ENCODE measurements at places on chromosomes 11 and 22.

GRCh38 chr11:61921446-61921845 lies 4.1 kb upstream of the RAB3IL1 start:
- DNase-seq, result no peak

GRCh38 chr22:28883657-28883916 lies 215 bp downstream of the ZNRF3 start:
- no peak for DNase-seq

DNA sequence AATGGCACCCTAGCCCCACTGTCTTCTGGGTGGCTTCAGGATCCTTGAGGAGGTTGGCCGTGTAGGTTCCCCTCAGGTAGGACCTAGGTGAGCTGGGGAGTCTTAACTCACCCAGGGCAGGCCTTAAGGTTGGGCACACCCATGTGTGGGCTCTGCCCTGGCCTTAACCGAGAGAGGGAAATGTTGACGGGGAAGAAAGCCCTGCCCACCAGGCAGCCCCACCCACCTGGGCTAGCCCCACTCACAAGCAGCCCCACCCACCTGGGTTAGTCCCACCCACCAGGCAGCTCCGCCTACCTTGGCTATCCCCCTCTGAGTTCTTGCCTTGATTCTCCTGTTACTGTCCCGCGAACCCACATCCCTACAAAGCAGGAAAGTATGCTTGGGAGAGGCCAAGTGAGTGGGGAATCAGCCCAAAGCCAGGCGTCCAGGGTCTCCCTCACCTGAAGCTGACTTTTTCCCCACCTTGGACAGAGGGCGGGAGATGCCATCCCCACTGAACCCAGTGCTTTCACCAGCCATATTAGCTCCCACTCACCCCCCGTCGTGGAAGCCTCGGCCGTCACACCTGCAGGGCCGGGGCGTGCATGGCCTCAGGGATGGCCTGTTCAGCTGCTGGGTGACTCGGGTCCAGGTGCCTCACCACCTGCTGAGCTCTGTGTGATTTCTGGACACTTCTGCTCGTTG lies at the start of gene MYEOV:
Gene MYEOV (plus strand): TSS at position 337 of the 687 bp plus-strand sequence. CDS start 1,200 bp downstream, outside the sequence.
- no peak for DNase-seq

GRCh38 chr22:33882991-33883390 lies 37.3 kb downstream of the LARGE1 start:
- no peak for DNase-seq

GRCh38 chr22:26957897-26958296 lies 300.5 kb downstream of the MIAT start:
- DNase-seq, result no peak

DNA sequence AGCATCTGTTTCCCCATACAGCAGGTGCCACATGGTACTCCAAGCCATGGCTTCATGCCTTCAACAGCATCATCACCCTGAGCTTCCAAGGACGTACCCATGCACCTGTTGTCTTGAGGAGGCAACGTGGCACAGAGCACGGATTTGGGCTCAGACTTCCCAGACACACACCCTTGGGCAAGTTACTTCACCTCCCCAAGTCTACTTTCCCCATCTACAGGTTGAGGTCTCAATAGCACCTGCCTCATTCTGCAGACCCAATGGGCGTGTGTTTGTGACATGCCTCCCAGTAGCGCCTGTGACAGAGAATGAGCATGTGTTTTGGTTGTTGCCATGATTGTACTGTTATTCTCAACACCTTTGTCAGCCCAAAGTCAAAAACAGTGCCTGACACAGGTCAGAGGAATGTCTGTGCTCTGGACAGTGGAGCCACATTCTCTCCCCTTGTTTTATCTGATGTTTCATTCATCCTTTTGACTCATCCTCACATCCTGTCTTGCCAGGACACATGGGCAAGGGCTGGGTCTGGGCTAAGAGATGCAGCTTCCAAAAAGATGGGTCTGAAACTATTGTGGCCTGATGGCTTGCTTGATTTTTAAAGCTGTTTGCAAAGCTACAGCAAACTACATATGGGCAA lies 53.4 kb upstream of the CCND1 start:
- no peak for DNase-seq

DNA sequence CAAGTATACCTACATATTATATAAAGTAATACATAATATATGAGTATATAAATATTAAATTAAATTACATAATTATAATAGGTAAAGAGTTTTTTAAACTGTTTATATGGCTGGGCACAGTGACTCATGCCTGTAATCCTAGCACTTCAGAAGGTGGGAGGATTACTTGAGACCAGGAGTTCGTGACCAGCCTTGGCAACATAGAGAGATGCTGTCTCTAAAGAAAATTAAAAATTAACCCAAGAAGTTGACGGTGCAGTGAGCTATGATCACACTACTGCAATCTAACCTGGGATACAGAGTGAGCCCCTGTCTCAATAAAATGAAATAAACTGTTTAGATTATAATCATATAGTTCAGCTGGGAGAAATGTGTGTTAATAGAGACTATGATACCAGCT lies 363.0 kb downstream of the DDX10 start:
- DNase-seq, result no peak

DNA sequence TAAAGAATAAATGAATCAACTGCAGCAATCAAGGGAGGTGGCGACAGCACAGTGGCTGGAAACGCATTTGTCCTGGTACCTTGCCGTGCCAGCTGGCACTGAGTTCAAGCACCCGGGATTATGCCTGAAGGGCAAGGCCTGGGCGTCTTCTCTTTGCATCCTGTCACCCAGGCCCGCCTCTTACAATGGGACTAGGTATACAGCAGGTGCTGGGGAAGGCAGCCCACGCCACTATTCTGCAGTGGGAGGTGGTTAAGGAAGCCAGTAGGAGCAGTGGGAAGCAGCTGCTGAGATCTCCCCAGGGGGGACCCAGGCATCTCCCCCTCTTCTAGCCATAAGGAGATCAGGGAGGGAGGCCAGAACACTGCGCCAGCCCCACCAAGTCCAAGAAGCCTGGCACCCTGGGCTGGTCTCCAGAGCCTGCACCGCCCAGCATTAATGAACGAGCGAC lies 15.3 kb upstream of the BAIAP2L2 start:
- DNase-seq, result no peak

DNA sequence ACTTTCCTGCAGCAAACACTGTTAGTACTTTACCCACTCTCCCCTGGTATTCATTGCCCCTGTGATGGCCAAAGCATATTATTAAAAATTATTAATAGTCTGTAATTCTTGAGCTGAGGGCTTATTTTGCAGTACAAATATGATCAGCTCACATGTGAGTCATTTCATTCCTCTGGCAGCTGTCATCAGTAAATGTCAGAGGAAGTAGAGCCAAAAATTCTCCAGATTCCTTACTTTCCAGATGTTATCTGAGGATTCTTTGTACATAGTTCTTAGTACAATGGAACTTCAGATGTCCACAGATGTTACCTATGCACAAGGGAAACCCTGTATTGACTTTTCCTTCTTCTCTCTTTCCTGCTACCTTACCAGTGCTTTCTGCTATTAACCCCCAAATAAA lies 12.5 kb downstream of the OR5B3 start:
- DNase-seq, result no peak

- no peak for DNase-seq
These were observed 335 bp upstream of the SEZ6L start for GRCh38 chr22:26168939-26169314.

- no peak for DNase-seq
These were observed 14.7 kb downstream of the GLYATL2 start for GRCh38 chr11:58829786-58830185.

DNA sequence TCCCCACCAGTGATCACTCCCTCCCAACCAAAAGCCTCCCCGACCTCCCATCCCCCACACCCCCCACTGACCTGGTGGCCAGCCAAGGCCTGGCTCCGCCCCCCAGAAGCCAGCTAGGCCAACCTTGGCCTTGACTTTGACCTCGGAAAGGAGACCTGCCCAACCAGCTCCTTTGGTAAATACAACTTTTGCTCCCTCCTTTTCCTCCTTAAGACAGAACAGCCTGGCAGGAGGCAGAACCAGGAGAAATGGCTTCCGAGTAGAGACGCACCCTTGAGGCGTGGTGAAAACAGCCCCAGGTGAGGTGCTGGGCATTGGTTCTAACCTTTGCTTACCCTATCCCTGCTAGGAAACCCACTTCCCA lies 27.0 kb downstream of the PLEKHA7 start:
- DNase-seq, result no peak

- no peak for DNase-seq
These were observed 54.2 kb upstream of the FGF3 start for GRCh38 chr11:69873166-69874077.

DNA sequence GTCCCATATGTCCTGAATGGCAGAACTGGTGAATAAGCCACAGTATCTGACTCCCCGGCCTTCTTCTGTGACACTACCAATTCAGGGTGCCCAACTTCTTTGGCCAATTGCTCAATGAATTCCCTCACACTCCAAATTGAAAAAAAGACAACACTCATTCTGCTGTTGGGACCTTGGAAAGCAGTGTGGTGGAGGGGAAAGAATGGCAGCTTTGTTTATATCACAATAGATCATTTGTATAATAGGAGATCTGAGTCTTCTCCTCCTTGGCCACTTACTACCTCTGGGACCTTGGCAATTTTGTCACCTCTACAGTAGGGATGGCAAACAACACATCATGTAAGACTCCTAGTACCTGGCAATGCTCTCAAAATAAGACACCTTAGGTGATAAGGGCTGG lies 64.6 kb downstream of the OPCML start:
- DNase-seq, result no peak

GRCh38 chr11:64185175-64185692 lies 737 bp upstream of the STIP1 start:
- DNase-seq, result no peak

DNA sequence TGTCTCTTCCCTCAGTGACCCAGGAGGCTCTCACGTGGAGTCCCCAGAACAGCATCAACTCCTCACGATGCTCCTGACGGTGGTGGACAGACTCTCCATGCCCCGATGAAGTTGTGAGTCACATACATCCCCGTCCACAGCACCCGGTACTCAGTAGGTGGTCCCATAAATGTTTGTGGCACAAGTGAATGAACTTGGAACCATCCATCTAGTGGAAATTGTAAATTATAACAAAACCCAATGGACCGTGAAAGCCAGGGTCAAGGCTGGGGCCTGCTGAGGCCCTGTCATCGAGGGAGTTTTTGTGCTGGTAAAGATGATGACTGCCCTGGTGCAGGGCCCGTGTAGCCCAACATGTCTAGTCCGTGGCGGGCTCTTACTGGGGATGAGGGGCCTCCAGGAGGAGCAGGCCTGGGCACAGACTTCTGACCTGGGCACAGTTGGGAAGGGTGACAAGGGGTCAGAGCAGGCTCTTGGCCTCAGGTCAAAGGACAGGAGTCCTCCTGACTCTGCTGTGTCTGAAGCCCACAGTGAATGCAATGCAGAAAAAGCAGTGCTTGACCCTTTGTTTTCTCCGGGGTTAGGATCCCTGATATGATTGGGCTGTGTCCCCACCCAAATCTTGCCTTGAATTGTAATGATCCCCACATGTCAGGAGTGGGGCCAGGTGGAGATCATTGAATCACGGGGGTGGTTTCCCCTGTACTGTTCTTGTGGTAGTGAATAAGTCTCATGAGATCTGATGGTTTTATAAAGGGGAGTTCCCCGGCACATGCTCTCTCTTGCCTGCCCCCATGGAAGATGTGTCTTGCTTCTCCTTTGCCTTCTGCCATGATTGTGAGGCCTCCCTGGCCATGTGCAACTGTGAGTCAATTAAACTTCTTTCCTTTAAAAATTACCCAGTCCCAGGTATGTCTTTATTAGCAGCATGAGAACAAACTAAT lies 20.0 kb upstream of the SMIM38 start:
- DNase-seq, result no peak

- DNase-seq, result no peak
These were observed 689 bp downstream of the TAF10 start for GRCh38 chr11:6611092-6611962.

DNA sequence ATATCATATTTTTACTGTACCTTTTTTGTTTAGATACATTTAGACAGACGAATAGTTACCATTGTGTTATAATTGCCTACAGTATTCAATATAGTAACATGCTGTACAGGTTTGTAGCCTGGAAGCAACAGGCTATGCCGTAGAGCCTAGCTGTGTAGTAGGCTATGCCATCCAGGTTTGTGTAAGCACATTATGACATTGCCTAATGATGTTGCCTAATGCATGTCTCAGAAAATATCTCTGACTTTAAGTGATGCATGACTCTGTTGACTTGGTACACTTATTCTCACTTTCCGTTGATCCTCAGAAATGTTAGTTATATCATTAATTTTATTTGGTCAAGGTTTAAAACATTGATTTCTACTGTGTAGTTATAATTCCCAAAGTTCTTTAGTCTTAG lies 39.9 kb downstream of the OR2AT4 start:
- no peak for DNase-seq

- DNase-seq, result no peak
These were observed 21.2 kb upstream of the BDNF start for GRCh38 chr11:27721264-27722116.

DNA sequence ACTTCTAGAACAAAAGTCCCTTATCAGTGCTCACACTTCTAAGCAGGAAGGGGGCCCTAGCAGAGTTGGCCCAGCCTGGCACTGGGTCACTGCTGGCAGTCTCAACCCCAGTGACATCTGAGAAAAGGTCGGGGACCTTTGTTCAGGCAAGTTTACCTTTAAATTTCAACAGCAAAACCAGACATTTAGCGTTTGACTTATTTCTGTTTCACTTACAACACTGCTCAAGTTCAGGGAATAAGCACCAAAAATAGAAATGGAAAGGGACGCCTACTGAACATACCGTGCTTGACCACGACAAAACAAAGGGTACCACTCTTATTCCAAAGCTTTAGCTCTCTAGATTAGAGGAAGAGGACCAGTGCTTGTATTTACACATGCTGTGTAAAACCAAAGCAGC lies 26.2 kb downstream of the PITPNB start:
- no peak for DNase-seq

- DNase-seq, result no peak
These were observed 10.6 kb upstream of the CDC42EP1 start for GRCh38 chr22:37549704-37550059.

- DNase-seq, result no peak
These were observed 94.9 kb downstream of the MICAL2 start for GRCh38 chr11:12205330-12205729.

GRCh38 chr11:111414267-111414931 lies 35.3 kb upstream of the POU2AF1 start:
- DNase-seq, result no peak

DNA sequence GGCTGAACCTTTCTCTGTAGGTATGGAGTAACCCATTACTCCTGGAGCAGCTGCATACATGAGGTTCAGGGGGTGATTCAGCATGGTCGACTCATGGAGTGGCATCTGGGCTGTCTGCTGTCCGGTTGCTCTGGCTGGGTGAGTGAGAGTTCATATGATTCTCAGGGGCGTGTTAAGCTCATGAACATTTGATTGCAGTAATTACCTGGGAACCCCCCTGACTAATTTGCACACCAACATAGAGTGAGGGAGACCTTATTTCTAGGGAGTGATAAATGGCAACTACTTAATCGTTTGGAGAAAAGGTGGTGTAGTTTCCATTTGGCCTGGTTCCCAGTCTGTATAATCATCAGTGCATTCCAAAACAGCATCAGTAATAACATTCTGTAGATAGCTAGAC lies 661.9 kb downstream of the ETS1 start:
- no peak for DNase-seq

GRCh38 chr11:130347261-130347660 lies 32.5 kb upstream of the ZBTB44 start:
- no peak for DNase-seq
